Activated T-helper 2 cell treated with anti-CD3 and anti-CD28 coated beads, Interferon-gamma antibody, Interleukin-2, Interleukin-4, amounts not matched to agents 10 μg/mL and 5 μg/mL and 100 μg/mL, durations not matched to agents 14 hours and 24 hours and 36 hours (primary cell): ENCODE measurements at places on chromosomes 6 and 20. TPM values are rescaled to one million over a fixed set of nuclear protein-coding genes. Genes with fewer than 3 reads are reported as not detected.

- DNase-seq, result no peak
- no peak overlapping the region for H3K27ac ChIP-seq
- H3K4me1 ChIP-seq, result no peaks in the 10 kb centered on the region
- no peaks in the 10 kb centered on the region for H3K36me3 ChIP-seq
- no peak overlapping the region for H3K4me3 ChIP-seq
Observed at GRCh38 chr20:58587467-58587866, 63.6 kb upstream of the STX16 start.

SUMO4 gene
- 7.7 and 7.8 TPM in 2 replicates for total RNA-seq

- H3K36me3 ChIP-seq, result no peaks in the 10 kb centered on the region
- H3K27me3 ChIP-seq, result peaks cover 21% of the 10 kb centered on the region
- no peak overlapping the region for H3K4me3 ChIP-seq
Observed at GRCh38 chr6:160420253-160420968, 72.2 kb downstream of the SLC22A3 start.

- H3K36me3 ChIP-seq, result peaks cover 77% of the 10 kb centered on the region
- H3K27ac ChIP-seq, result no peak overlapping the region
- no peaks in the 10 kb centered on the region for H3K27me3 ChIP-seq
Observed at GRCh38 chr20:50574586-50574985, 64.4 kb downstream of the PTPN1 start.

DNA sequence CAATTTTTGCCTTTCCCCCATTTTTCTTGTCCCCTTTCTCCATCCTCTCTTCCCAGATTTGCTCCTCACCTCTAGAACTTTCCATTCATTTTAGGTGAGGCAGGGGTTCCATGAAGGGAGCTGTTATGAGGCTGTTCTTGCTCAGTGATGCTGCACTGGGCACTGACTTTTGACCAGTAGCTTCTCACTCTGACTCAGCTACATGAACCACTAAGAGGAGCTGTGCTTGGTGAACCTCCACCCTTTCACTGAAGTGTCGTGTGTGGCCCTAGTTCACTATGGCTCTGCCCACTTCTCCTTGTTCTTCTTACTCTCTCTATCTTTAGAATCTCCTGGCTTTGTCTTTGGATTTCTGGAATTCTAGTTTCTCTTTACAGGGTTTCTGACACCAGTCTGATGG, 307.1 kb upstream of the RNF24 start:
- H3K4me1 ChIP-seq, result no peaks in the 10 kb centered on the region
- H3K4me3 ChIP-seq, result no peak overlapping the region
